Foreskin fibroblast (primary cell): ENCODE measurements at places on chromosomes 2 and 18.

GRCh38 chr2:6637330-6637729, 228.4 kb downstream of the CMPK2 start:
- DNase-seq: no peak

- peak; percentile 67 for DNase-seq
Observed at GRCh38 chr2:222613715-222614331, 42.1 kb downstream of the FARSB start.

GRCh38 chr2:163121483-163121882, 282.9 kb upstream of the KCNH7 start:
- DNase-seq: no peak

- DNase-seq: no peak
Observed at GRCh38 chr2:219533930-219534661, 9.5 kb downstream of the CHPF start.

DNA sequence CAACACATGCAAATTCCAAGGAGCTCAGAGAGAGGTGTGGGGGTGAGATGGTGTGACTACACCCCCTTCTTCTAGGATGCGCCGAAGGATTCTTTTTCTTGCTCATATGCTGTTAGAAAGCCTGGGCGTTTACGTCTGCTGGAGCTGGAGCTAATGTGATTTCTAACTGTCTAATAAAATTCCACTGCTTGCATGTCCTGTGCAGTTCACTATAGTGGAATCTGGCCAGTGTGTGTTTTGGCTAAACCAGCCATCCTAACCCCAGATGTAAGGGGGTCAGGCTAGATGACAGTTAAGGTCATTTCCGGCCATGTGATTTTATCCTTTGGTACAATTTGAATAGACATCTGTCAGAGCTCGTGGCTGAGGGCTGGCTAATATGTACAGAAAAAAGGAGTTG, 194.1 kb downstream of the PRKCE start:
- DNase-seq: no peak

DNA sequence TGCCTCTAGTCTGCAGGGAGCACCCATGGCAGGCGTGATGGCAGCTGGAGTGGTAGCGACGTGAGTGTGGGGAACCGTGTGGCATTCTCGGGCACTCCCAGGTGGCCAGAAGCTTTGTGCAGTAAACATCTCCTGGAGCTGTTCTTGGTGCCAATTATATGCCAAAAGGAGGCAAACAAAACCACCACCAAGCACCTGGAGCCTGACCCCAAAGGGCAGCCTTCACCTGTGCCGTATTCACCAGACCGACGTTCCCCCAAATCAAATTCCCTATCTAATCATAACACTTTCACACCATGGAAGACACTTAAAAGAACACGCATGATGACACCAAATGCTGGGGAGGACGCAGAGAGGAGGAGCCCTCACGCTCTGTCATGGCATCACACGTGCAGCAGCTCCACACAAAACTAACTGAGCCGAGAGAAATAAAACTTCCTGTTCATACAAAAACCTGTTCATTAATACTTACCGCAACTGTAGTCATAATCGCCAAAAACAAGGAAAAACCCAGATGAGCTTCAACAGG, 123.6 kb downstream of the EIPR1 start:
- no peak for DNase-seq

DNA sequence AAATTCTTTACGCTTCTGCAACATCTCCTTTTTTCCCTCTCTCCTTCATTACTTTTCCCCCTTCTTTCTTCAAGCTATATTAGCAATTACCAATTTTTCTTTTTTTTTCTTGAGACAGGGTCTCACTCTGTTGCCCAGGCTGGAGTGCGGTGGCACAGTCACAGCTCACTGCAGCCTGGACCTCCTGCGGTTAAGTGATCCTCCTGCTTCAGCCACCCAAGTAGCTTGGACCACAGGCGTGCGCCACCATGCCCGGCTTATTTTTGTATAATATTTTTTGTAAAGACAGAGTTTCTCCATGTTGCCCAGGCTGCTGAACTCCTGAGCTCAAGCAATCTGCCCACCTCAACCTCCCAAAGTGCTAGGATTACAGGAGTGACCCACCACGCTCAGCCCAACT, 70.7 kb downstream of the EPG5 start:
- no peak for DNase-seq

- no peak for DNase-seq
Observed at GRCh38 chr2:233773854-233774253, 4.3 kb upstream of the MROH2A start.

- no peak for DNase-seq
Observed at GRCh38 chr2:71592181-71592711, 138.9 kb downstream of the DYSF start.

GRCh38 chr18:56115071-56116015, 523.0 kb downstream of the TXNL1 start:
- DNase-seq: no peak

DNA sequence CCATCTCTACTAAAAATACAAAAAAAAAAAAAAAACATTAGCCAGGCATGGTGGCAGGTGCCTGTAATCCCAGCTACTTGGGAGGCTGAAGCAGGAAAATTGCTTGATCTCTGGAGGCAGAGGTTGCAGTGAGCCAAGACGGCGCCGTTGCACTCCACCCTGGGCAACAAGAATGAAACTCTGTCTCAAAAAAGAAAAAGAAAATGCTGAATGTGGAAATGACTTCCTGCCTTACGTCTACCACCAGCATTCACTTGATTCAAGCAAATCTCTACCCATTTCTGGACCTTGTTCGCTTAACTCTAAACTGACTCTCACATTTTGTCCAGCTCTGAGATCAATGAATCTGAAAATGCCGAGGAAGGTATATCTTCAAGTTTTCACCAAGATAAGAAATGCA, 825.3 kb downstream of the TRIB2 start:
- DNase-seq: no peak

- DNase-seq: no peak
Observed at GRCh38 chr2:169732583-169733358, 861 bp upstream of the KLHL23 start.

GRCh38 chr18:36265015-36265414, 32.5 kb upstream of the FHOD3 start:
- no peak for DNase-seq

DNA sequence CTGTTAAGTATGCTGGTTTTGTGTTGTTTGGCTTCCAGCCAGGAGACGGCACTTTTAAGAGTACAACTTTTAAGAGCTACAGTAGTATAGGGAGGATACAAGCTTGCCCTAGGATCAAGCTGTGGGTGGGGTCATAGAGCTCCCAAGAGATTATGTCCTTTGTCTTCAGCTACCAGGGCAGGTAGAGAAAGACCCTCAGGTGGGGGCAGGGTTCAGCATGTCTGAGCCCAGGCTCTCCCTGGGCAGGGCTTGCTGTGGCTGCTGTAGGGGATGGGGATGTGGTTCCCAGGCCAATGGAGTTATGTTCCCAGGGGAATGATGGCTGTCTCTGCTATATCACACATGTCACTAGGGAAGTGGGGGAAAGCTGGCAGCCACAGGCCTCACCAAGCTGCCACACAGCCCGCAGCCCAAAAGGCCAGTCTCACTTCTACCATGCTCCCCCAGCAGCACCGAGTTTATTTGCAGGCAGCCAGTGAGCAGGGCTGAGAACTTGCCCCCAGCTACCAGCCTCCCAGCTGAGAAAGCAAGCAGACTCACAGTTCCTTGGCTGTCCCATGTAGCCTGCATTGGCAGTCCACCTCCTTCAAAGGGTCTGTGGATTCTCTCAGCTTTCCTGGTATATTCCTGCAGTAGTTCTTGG, 105.7 kb upstream of the ERBB4 start:
- no peak for DNase-seq

DNA sequence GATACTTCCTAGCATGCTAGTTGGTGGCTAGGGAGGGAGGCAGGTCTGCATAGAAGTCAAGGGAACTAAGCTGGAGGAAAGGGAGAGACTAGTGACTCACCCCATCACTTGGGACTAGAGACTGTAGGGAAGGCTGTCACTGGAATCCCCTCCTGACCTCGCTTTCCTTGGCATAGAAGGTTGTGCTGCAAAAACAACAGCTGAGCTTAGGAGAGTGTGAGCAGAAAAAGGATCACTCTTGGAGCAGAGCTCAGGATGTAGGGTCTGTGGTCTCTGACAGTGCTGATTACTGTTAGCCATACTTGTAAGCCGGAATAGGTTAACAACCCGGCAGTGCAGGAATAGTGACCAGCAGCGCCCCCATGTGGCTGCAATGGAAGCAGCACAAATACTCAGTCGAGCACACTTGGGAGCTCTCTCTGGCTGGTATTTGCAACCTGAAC, 66.9 kb upstream of the SMAD2 start:
- no peak for DNase-seq

- no peak for DNase-seq
Observed at GRCh38 chr2:209097168-209097567, 326.7 kb upstream of the MAP2 start.

DNA sequence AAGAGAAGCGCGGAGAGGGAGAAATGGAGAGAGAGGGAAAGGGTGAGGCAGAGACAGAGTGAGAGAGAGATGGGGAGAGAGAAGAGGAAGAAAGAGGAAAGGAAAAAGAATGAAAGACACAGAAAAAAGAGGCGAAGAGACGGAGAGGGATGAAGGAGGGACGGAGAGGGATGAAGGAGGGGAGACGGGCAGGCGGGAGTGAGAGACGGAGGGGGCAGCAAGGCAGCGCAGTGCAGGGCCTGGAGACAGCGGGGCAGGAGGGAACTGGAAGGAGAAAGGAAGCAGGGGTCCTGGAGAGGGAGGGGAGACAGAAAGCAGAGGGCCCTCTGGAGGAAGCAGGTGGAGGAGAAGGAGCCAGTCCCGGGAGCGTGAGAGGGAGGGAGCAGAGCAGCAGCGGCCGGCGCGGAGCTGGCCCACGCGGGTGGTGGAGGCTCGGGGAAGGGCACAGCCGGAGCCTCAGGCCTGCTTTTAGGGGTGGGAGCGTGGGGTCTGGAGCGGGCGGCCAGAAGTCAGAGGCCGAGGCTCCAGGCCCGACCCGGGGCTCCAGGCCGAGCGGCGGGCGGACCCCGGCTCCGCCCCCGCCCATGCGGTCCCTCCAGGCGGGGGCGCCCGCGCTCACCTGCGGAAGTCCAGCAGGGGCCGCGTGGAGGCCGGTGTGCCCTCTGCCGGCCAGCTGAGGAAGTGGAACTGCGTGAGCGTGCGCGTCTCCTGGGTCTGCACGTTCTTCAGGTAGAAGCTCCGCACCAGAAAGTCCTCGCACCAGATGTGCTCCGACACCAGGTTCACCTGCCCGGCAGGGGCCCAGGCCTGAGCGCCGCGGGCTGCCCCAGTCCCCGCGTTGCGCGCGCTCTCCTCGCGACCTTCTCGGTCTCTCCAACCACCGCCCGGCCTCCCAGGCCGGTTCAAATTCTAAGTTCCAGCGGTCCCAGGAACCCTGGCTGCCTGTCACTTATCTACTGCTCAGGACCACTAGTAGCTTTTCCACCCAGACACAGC, 14.5 kb downstream of the PTPRN start:
- DNase-seq: peak; percentile 68

- DNase-seq: no peak
Observed at GRCh38 chr2:191691898-191692297, 14.0 kb downstream of the NABP1 start.

DNA sequence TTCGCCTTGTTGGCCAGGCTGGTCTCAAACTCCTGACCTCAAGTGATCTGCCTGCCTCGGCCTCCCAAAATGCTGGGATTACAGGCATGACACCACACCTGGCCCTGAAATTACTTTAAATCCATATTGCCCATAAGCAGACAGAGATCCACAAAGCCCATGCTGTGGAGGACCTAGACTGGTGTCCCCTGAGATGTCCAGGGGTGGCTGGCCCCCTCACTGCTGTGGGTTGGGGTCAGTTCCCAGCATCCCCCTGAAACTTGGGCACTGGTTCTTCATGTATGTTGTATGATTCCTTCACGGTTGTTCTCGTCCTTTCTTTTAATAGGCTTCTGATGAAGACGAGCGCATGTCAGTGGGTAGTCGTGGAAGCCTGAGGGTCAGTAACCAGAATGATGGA, 78.1 kb upstream of the RBM44 start:
- DNase-seq: no peak

GRCh38 chr18:63487676-63488075, 10.9 kb downstream of the SERPINB5 start:
- no peak for DNase-seq

GRCh38 chr2:169362118-169362893, at the start of gene LRP2:
LRP2 (minus strand) TSS chr2:169362534; CDS start chr2:169362399, 135 bp downstream.
- DNase-seq: no peak

- no peak for DNase-seq
Observed at GRCh38 chr2:230739961-230740360, 27.3 kb downstream of the CAB39 start.

GRCh38 chr2:150138587-150138986, 348.9 kb downstream of the RND3 start:
- no peak for DNase-seq

DNA sequence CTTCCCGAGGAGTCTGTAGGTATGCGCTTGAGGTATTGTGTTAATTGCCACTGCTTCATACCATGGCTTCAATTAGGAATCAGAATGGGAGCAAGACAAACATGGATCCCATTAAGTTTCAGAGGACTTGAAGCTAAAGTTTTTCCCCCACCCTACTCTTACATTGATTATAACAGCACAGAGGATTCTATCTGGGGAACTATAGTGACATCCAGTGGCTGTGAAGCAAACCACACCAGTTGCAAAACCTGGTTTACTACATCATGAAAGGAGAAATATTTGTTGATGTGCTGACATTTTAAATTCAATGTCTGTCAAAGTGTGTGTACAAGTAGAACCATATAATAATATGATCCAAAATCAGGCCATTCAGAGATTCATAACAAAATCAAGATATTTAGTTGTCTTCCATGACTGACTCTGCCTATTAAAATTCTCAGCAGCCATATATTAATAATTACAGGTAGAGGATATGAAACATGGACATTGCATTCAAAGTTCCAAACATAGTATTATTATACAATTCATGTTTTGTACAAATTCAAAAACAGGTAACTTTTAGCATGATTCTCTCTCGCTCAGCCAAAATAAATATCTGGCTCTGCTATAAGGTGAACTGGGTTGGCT, 82.9 kb downstream of the GRB14 start:
- DNase-seq: peak; percentile 70

DNA sequence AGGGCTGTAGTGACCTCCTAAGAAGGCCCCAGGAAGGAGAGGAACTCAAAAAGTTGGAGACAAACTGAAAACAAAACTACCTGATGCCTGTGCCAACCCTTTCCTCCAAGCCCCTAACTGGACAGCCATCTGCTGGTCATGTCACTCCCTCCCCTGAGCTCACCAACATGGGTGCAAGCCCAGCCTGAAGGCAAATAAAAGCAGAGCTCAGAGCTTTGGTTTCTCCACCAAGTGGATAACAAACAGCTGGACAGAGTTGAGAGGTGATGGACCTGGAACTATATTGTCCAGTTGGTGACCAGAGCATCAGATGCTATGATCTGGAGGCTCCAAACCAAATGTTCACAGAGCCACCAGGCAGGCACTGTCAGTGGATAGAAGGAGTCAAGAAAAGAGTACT, 34.6 kb upstream of the MAL start:
- DNase-seq: no peak
